ENCODE measurements at places on chromosomes 1 and 21.

DNA sequence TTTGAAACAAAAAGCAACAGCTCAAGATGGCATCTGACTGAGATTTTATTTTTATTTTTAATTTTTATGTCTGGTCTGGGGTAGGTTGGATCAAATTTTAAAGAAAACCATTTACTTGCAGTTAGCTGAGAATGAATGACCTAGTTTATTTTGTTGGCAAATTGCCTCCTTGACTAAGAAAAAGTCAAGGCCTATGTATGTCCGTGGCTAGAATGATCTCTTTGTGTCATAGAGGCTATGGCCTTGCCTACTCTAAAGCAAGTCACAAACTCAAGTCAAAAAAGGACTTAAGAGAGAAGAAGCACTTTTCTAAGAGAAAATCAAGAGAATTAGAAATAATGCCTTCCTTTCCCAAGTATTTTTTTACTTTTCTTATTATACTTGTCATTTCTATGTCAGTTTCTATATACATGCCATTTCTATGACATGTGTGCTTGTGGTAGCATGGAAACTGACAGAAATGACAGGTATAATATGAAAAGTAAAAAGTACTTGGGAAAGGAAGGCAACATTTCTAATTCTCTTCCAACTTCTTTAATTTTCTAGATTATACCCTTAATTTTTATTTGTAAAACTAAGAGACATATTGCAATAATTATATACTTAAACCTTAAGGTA, 136.7 kb downstream of the CENPF start:
- DNase-seq, result no peak

- no peak for DNase-seq
Observed at GRCh38 chr1:84350550-84350949, 47.7 kb upstream of the DNASE2B start.

GRCh38 chr1:91712981-91713841, 172.7 kb downstream of the TGFBR3 start:
- no peak for DNase-seq

GRCh38 chr1:166184897-166185296, 18.1 kb upstream of the FAM78B start:
- no peak for DNase-seq

GRCh38 chr1:171985639-171986038, 144.3 kb downstream of the DNM3 start:
- DNase-seq, result no peak

All from KG1 (cell line).